ENCODE measurements at places on chromosomes 11 and 22.

DNA sequence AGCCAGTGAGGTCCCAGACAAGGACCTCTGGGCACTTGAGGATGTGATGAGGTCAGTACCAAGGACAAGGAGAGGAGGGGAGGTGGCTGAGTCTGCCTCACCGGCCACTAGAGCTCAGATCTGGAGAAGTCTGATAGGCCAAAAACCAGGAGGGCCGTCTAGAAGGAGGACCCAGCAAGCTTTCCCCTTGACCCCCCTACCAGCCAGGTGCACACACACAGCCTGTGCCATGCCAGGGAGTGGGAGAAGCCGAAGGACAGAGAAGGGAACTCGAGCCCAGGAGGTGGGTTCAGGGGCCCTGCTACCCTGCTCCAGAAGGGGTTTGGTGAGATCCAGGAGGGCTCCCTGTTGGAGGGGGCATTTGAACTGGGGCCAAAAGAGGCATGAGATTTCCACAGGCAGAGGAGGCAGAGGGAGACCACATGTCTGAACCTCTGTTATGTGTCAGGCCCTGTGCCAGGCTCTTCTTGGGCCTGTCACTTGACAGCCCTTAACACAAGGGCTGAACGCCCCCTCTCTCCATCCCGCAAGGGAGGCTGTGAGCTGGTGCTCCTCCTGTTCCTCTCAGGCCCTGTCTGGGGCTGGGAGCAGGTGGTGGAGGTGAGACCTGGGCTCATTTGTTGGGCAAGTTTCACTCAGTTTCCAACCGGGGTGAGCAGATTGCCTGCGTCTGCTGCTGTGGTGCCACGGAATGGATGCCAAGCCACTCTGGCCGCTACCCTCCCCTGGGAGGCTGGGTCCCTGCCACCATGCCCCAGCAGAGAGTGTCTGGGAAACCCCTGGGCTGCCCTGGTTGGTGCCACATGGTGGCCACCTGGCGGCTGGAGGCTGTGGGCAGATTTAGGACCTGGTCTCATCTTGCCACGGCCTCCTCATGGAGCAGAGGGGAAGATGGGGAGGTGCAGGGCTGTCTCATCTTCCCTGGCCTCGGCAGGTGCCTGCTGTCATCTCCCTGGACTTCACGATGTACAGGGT lies 65.2 kb downstream of the MPPED1 start:
- no peak for DNase-seq

- no peak for DNase-seq
Observed at GRCh38 chr22:25016311-25016710, 63.8 kb downstream of the KIAA1671 start.

DNA sequence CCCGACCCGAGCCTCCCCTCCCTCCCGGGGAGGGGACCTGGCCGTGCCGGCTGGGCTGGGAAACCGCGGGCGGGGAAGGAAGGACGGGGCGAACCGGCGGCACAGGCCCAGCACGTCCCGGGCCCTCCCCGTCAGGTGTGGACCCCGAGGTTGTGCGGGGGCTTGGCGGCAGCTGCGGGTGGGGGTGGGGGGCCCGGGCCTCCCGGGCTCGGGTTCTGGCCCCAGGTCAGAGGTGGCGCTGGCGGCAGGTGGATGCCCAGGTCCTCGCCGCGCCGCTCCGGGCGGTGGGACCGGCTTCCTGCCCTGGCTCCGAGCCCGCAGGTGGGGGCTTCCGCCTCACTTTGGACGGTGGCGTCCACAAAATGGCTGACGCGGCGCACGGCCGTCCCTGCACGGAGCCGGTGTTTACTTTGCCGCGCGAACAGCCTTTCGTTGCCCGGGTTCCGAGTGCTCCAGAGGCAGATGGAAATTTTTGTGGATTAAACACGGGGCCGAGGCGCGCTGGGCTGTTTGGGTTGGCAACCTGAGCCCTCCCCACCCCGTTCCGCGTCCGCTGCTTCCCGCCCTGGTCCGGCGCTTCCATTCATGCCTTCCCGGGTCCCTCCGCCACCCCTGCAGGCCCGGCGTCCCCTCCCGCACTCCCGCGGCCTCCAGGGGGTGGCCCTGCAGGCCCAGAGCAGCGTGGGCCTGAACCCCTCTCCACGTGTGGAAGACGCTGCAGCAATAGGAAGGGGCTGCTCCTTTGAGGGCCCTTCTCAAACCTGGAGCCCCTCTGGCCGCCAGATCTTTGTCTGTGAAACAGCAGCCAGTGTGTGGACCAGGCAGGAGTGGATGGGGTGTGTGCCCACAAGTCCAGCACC lies 92.0 kb upstream of the KCNQ1OT1 start:
- peak; percentile 69 for DNase-seq

- no peak for DNase-seq
Observed at GRCh38 chr22:45169591-45170466, 6.1 kb downstream of the NUP50 start.

GRCh38 chr22:41034706-41035105 lies 57.7 kb upstream of the EP300 start:
- DNase-seq, result no peak

GRCh38 chr22:17096071-17096470 lies 11.3 kb downstream of the IL17RA start:
- DNase-seq, result no peak

DNA sequence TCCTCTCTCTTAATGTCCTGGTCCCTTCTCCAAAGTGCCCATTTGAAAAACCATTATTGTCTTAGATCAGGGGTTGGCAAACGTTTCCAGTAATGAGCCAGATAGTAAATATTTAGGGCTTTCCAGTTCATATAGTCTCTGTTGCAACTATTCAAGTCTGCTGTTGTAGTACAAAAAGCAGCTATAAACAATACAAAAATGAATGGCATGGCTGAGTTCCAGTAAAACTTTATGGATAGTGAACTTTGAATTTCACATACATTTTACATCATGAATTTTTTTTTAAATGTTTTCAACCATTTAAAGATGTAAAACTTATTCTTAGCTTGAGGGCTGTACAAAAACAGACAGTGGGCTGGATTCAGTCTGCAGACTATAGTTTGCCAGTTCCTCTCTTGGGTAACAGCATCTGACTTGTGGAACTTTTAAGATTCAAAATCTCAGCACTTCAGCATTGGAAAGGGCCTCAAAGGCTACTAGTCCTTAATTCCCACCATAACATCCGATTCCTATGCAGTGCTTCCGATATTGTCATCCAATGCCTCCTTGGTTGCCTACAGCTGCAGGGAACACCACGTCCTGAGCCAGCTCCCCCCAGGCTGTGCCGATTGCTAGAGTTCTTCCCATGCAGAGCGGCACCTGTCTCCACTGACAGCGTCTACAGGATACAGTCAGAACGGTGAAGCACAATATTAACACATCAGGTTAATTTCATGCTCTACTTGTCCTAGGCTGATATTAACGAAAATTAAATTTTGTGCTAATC lies 65.6 kb upstream of the E2F8 start:
- no peak for DNase-seq

DNA sequence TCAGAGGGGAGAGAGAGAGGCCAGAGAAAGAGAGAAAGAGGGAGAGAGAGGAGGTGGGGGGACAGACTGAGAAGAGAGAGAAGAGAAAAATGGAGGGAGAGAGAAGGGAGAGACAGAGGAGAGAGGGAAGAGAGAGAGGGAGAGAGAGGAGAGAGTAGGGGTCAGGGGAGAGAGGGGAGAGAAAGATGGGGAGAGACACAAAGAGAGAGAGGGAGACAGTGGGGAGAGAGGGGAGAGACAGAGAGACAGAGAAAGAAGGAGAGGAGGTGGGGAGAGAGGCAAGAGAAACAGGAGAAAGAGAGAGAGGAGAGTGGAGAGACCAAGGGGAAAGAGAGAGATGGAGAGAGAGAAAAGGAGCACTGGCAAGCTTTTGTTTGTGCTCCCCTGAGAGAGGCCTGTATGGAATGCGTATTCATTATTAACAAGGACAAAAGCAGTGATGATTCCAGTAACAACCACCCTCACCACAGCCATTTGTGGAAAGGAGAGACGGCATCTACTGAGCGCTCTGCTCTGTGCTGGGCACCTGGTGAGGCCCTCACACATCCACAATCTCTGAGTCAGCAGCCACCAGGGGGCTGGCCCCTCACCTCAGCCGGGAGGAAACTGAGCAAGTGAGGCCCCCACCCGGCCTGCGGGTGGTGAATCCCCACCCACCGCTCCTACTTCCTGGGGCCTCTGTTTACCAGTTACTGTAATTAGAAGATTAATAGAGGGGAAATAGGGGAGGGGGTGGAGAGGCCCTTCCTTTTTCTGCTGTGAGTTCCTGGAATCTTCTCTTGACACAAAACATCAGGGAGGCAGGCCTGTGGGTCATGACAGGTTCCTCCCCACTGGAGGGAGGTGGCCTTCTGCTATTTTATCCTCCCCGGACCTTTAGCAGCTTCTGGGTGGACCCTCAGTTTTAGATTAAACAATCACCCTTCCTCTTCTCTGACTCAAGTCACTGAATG lies 14.6 kb upstream of the MIAT start:
- no peak for DNase-seq

DNA sequence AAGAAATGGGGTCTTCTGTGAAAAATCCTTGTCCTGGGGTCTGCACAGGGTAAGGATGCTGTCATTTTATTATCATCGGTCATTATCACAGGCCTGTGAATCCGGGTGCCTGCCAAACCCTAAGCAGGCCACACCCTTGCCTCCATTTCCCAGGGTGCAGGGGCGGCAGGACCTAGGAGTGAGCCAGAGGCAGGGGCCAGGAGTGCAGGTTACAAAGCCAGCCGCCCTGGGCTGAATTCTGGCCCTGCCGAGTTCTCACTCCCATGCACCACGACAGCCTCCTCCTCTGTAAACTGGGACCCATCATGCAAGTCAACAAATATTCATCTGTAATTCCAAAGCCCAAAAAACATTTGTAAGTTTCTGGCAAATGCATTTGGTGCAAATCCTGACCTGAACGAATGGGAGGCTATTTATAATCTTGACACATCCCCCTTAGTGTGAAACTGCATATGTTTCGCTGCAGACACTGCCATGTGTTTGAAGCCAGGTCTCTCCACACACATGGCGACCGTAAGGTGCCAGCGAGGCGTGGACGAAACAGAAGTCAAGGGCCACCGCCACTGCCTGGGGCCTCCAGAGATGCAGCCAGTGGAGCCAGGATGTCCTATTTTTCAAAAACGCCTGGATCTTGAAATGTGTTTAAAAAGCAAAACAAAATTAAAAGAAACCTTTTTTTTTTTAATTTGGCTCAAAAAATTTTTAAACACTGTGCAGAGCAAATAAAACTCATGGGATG lies 6.7 kb downstream of the CD5 start:
- no peak for DNase-seq

- no peak for DNase-seq
Observed at GRCh38 chr11:112852143-112852866, 108.9 kb upstream of the NCAM1 start.

GRCh38 chr22:19064354-19065054 lies 57.7 kb downstream of the DGCR2 start:
- no peak for DNase-seq

- no peak for DNase-seq
Observed at GRCh38 chr11:61021661-61022212, 50.3 kb downstream of the CD6 start.

DNA sequence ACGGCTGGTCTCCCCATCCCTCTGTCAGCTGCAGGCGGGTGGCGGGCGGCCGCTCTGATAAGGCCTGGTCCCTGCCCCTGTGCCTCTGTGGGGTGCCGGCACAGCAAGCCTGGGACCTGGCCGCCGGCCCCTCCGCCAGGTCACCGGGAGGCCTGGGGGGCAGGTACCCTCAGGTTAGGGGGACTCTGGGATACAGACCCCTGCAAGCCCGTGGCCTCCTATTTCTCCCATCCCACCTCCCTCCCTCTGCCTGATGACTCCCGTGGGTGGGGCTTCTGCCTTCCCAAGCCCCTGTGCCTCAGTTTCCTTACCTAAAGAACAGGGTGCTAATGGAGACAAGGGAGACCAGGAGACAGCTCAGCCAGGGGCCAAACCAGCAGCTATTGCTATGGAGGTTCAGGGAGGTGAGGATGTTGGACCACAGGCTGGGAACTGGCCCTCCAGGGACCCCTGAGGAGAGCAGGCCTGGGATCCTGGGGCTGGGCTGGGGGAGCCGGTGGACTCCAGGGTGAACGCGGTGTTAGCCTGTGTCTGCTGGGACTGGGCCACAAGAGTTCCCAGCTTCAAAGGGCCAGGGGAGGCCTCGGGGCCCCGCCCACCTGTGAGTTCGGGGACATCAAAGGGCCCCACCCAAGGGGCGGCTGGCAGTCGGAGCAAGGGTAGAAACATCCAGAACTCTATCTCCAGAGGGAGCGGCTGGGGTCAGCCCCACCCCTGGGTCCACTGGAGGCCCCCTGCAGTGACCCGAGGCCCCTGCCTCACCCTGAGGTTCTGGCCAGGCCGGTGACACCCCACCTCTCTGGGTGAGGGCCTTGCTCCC lies 32.0 kb upstream of the TH start:
- peak; percentile 12 for DNase-seq
